Epithelial cell of alveolus of lung (primary cell): ENCODE measurements at places on chromosomes 16 and 17. TPM values are rescaled to one million over a fixed set of nuclear protein-coding genes. Genes with fewer than 3 reads are reported as not detected.

Gene RANGRF
- total RNA-seq: 18.1 and 19.7 TPM in 2 replicates

Gene CCR7
- total RNA-seq: 0.72 TPM in 1 of 2 replicates, not detected in the other

Gene KCTD19
- total RNA-seq: 0.24 TPM in 1 of 2 replicates, not detected in the other

Gene ITGA2B
- total RNA-seq: under 0.01 and 0.56 TPM in 2 replicates

Gene RRN3
- 25.9 and 30.3 TPM in 2 replicates for total RNA-seq

Gene SHISA6
- not detected in 2 replicates for total RNA-seq

Gene PER1
- 30.0 and 78.6 TPM in 2 replicates for total RNA-seq

Gene CRHR1
- total RNA-seq: under 0.01 TPM in 1 of 2 replicates, not detected in the other

Gene FN3K
- 0.26 and 1.4 TPM in 2 replicates for total RNA-seq
